ENCODE measurements at places on chromosomes 3 and 15.

DNA sequence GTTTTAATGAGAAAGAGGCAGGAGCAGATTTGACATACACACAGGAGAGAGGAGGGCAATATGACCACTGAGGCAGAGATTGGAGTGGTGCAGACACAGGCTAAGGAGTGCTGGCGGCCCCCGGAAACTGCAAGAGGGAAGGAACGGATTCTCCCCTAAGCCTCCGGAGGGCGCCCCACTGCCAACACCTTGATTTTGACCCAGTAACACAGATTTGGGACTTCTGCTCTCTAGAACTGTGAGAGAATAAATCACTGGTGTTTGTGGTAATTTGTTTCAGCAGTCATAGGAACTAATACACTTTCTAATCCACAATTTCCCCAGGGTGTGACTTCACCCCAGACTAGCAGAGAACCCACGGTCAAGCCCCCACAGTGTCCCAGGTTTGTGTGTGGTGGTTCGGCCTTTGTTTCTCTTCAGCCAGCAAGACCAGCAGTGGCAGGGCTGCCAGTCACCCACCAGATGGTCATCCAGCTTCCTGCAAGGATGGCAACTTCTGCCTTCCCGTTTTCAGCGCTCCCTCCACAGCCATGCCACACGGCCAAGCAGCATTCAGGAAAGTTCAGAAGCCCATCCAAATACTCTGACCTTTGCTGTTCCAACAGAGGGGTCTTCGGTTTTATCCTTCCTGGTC lies 23.6 kb upstream of the TSPAN3 start:
- no peak for DNase-seq

DNA sequence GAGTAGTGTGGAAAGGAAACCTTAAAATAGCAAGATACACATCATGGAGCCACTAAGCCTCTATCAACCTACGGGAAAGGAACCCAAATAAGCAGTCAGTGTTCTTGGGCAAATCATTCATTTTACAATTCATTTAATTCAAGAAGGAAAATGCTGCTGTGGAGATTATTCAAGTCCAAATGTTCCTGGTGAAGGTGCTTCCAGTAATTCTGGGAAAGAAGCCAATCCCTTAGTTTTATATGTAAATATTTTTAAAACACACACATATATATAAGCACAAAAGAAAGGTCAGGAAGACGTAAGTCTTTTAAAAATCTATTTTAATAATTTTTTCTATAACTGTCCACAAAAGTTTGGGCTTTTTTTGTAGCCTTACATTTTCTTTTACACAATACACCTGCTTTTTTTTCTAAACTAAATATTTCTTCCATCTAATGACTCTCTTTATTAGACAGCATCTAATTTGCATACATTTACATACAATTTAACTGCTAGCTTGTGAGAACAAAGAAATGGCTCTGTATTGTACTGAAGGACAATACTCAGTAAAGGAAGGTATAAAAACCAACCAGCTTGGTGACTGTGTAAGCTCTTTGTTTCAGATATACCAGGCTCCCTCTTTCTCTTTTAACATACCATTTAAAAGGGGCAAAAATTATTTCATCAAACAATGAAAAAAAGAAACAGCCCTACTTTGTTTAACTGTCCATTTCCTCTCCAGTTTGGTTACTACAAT lies 269.5 kb downstream of the ZBTB20 start:
- no peak for DNase-seq

DNA sequence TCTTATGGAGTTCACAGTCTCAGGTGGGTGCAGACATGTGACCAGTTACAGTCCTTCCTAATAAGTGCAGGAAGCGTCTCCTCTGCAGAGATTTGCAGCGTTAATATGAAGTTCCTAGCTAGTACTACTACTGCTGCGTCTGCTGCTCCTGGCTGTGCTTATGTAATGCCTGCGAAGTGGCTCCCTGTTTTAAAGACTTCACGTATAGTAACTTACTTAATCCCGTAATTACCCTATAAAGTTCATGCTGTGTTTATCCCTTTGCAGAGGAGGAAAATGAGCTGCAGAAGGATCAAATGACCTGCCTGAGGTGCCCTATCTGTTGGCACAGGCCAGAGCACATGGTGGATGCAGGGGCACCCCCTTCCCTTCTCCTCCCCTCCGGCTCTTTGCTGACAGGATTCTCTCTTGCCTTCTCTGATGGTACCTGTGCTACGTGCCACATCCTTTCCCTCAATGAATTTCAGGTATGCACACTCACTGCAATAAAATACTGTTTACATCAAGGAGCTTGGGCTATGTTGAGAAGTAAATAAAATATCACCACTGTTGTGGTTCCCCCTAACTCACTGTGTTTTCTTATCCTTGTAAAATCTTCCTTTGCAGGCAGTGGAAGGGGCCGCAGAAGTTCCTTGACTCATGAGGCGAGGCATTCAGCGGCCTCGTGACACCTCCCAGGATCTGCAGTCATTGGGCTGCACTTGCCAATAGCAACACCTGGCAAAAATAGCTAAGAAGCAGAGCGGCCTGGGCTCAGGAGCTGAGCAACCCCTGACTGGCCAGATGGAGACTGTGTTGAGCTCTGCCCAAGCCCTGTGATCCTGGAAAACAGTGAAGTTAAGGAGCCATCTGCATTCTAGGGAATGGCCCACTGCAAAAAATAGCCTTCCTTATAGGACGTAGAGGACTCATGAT lies 188.9 kb upstream of the ATP10A start:
- DNase-seq = peak; percentile 66

DNA sequence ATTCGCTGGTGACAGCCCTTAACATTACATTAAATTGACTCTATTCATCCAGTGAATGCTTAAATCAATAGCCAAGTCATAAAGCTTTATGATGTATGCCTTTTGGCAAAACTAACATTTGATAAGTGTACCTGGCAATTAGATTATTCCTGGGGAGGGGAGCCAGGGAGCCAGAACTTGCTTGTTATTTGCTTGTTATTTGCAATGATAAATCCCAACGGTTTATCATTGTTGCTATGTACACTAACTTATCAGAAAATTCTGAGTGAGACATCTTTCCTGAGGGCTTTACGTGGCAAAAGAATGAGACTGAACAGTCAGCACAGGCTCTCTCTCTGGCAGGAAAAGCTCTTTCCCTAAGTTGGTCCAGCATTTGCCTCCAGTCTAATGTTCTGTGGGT lies 35.8 kb upstream of the FBN1 start:
- no peak for DNase-seq

Data from hindlimb muscle (tissue), 1 donor.